ENCODE measurements at places on chromosomes 1 and 21.

DNA sequence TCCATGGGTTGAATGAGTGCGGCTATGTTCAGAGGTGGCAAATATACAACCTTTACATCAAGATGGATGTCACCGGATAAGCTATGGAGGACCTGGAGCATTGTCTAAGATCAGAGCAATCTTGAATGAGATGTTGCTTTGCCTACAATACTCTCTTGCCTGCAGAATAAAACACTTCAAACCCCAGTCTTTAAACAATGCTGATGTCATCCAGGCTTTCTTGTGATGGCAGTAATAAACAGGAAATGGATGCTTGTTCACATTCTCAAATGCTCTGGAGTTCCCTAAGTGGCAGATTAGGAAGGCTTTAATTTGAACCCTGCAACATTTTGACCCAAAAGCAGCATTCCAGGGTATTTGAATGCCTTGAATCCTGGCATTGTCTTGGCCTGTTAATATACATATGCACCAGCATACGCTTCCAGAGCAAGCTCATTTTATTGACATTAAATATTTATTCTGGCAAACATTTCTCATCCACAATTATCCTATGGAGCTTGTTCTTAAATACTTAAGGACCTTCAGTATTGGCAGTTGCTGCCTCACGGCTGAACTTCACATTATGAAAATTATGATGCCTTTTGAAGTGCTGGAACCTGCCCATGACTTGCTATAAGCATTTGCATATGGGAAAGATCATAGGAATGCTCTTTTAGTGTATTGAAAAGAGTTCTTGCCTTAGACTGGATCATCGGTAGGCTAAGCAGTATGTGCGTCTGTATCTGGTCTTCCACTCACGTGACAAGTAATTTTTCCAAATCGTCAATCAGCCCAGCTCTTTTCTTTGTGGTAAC lies 422.7 kb downstream of the SIPA1L2 start:
- DNase-seq: no peak

DNA sequence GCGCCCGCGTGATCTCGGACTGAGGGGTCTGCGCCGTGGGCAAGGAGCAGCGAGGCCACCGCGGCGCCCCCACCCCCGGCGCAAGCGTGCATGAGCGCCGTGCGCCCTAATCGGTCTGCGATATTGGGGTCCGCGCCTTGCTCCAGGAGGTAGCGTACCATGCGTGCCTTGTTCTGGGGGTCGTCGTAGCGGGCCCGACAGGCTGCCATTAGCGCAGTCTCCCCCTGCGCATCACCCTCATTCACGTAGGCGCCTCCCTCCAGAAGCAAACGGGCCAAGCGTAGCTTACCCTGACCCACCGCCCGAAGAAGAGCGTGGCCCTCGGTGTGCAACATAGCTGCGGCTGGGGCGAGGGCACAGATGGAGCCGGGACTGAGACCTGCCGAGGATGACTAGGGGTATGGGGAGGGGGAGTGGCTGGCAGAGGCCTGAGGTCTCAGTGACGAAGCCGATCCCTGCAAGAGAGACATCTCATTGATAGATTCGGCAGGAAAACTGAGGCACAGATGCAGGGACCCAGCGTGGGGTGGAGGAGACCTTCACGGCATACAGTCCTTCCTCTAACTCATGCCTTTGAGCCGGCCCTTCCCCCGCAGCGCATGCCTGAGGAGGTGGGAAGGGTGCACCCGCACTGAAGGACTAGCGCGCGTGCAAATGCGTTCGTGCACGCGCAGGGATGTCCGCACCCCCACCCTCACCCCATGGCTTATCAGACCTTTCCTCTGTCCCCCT lies 2.8 kb downstream of the ANKRD34A start:
- no peak for DNase-seq

DNA sequence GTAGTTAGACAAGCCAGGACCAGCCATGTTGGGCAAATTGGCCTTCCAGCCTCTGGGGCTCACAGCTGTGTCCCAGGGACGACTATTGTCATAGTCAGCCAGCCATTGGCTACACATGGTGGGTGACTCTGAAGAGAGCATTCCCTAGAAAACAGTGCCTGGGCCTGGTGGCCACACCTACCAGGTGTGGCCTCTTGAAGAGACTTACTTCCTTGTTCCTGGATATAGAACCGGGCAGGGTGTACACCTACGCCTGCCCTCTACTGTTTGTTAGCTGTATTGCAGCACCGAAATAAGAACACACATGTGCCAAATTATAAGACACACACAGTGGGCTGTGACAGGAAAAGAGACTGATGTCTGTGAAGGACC lies 134.6 kb upstream of the ARHGEF16 start:
- DNase-seq: peak; percentile 61

GRCh38 chr1:61043010-61043820 lies 39.1 kb upstream of the NFIA start:
- peak; percentile 75 for DNase-seq

- DNase-seq: no peak
Measured at GRCh38 chr1:29655145-29655544, 418.8 kb downstream of the PTPRU start.

- no peak for DNase-seq
Measured at GRCh38 chr1:1895456-1896336, 4.8 kb upstream of the GNB1 start.

DNA sequence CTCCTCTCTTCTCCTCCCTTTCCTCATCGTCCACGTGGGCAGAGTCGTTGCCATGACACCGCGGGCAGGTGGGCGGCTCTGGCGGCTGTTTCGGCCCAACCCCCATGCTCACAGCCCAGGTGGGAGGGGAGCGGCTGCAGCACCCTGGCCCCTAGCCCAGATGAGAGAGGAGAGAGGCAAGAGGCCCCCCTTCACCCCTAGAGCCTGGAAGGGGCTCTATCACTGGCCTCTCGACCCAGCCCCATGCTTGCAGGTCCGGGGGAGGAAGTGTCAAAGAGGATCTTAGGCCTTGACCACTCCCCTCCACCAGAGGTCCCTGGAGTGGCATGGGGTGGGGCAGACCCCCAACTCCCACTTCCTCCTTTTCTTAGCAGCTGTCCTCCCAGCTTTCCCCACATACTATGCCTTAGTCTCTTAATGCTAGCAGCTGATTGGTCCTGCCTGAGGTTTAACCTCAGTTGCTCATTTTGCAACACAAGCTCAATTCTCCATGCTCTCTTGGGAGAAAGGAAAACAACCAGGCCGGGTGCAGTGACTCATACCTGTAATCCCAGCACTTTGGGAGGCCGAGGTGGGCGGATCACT lies 10.4 kb downstream of the DLGAP3 start:
- no peak for DNase-seq

DNA sequence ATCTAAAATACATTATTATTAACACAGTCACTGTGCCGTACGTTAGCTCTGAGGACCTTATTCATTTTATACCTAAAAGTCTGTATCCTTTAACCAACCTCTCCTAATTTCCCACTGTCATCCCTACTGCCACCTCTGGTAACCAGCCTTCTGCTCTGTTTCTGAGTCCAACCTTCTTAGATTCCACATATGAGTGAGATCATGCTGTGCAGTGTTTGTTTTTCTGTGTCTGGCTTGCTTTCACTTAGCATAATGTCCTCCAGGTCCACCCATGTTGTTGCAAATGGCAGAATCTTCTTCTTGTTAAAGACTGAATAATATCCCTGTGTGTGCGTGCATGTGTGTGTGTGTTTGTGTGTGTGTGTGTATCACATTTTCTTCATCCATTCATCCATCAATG lies 64.2 kb downstream of the ETS2 start:
- DNase-seq: peak; percentile 15

DNA sequence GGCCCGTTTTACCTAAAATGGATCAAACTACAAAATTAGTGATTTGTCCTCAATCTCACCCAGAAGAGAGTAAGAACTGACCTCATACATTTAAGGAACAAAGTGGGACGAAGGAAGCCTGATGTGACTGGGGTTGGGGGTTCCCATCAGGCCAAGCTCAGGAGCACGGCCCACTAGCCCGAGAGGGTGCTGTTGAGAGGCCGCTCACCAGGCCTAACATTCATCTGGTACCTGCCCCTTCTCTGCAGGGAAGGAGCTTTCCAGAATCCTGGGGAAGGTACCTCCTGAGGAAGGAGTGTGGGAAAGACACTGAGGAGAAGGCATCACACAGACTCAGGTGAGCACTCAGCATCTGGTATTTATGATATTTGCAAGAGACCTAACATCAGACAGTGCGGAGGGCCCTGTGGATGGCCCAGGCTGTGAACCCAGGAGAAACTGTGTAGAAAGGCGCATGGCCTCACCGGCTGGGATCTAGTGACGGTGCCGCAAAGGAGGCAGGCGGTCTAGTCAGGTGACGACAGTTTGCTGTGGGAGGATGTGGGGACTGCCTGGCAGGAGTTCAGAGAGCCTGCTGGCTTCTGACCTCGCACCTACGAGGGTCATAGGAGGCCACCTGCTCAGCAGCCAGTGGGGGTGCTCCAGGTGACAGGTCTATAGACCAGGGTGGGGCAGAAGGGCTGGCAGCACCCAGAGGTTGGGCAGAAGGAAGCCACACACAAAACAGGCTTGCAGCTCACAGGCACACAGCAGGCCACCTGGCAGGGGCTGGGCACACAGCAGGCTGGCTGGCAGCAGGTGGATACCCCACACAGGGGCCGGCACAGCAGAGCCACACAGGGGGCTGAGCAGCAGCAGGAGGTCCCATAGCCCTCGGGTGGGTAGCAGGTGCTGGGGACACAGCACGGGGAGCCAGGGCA lies 543 bp downstream of the KRTAP12-4 start:
- DNase-seq: peak; percentile 25
